ENCODE measurements at places on chromosomes 5 and 9.

DNA sequence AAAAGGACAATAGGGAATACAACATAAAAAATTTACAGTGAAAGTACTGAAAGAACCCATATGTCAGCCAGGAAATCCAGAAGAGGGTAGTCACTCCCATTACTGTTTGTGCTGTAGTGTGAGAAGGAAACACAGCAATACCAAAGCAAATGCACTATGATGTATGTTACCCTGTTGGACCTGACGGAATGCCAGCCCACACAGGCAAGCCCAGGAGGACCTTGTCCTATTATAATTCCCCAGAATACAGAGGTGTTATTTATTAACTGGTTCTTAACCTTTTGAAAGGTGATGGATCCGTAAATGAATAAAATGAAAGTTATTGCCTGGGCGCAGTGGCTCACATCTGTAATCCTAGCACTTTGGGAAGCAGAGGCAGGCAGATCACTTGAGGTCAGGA lies 79.0 kb downstream of the GDA start:
- no peaks in the 10 kb centered on the region for H3K27me3 ChIP-seq
- H3K27ac ChIP-seq = no peak overlapping the region
- no peaks in the 10 kb centered on the region for H3K4me1 ChIP-seq
- H3K36me3 ChIP-seq = no peaks in the 10 kb centered on the region
- H3K4me3 ChIP-seq = no peak overlapping the region
- no peak for DNase-seq

DNA sequence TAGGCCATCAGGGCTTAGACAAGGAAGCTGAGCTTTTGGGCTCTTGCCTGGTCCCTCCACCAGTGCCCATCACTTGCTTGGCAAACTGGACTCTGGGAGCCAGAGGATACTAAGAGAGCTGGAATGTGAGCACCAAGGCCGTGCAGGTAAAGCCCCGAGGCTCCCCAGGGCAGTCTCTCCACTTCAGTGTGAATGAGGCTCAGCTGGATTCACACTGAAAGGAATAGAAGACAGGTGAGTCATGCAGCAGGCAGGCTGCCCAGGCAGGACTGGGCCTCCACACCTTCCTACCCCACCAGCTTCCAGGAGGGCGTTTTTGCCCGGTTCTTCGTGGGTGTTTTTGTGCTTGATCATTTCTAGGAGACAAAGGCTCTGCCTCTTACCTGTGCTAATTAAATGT lies 7.3 kb upstream of the CTSV start:
- no peaks in the 10 kb centered on the region for H3K36me3 ChIP-seq
- no peak overlapping the region for H3K27ac ChIP-seq
- DNase-seq = no peak

- H3K27me3 ChIP-seq = peaks cover 6% of the 10 kb centered on the region
- H3K36me3 ChIP-seq = no peaks in the 10 kb centered on the region
- no peak overlapping the region for H3K27ac ChIP-seq
- no peak overlapping the region for H3K4me3 ChIP-seq
Measured at GRCh38 chr9:137467161-137467581, 8.0 kb upstream of the NSMF start.

DNA sequence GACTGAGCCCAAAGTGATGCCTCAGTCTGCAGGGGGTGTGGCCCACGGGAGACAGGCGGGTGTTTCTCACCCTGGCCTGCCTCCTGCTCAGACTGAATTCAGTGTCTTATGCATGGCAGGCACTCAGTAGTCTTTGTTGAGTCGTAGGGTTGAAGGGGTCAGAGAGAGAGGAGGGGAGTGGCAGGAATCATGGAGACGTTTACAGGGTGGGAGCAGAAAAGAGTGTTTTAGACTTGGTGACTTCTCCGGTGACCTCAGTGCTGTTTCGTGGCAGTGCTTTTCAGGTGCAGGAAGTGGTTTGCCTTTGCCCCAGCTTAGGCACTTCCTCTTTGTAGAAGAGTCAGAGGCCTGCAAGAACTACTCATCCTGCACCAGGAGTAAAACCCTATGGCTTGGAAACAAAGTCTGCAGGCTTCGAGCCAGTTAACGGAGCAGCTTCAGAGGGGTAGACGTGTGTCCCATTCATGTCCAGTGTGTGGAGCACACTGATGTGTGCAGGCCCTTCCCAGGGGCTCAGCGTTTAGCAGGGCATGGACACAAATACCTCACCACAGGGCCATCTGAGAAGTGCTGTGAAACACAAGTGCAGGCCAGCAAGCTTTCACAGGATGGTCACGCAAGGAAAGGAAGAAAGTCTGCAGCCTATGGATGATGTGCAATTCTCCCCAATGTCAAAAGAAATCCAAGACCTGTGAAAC lies 24.5 kb upstream of the SEMA4D start:
- H3K4me3 ChIP-seq = peak overlapping the region; percentile 53
- H3K4me1 ChIP-seq = peaks cover 85% of the 10 kb centered on the region
- no peaks in the 10 kb centered on the region for H3K27me3 ChIP-seq
- no peaks in the 10 kb centered on the region for H3K36me3 ChIP-seq
- peak; percentile 85 for DNase-seq
- H3K27ac ChIP-seq = peak overlapping the region; percentile 59

DNA sequence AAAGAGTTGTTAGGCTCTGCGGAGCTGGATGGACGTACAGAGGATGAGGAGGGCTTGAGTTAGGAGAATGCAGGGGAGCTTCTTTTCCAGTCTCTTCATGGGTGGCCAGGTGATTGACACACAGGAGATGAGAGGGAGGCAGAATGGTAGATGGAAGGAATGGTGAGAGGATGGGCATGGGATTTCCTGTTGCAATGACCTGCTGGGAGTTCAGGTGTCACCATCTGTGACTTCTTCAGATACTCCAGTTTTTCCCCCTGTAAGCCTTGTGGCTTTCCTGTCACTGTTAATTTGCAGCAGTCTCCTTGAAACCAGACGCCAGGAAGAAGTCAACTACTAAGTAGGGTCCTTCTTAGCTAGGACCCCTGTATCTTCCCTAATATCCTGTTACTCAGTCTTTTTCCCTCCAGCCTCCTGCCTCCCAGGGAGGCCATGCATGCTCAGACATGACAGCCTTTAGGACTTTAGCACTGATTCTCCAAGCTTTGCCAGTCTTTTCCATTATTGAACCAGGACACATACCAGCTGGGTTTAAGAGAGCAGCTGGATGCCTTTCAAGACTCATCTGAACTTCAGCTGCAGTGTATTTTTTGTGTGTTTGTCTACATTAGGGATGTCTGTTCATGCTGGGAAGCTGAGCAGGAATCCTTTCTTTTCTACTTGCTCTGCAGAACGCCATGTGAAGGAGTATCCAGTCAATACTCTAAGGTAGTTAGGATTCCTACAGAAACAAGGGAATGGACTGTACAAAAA lies 67.2 kb upstream of the CD180 start:
- H3K27me3 ChIP-seq = no peaks in the 10 kb centered on the region
- no peak overlapping the region for H3K4me3 ChIP-seq
- no peak overlapping the region for H3K27ac ChIP-seq
- H3K4me1 ChIP-seq = no peaks in the 10 kb centered on the region
- DNase-seq = no peak

DNA sequence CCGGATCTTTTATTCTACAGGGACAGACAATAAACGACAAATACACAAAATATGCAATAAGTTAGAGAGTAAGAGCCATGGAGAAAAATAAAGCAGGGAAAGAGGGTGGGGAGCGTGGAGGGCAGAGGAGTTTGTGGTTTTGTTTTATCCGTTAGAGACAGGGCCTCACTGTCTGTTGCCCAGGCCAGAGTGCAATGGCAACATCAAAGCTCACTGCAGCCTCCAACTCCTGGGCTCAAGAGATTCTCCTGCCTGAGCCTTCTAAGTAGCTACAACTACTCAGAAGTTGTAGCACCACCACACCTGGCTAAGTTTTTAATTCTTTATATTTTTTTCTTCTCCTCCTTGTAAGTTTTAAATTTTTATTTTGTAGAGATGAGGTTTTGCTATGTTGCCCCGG lies 54.5 kb upstream of the CTNNA1 start:
- H3K36me3 ChIP-seq = no peaks in the 10 kb centered on the region
- H3K27ac ChIP-seq = no peak overlapping the region
- no peaks in the 10 kb centered on the region for H3K4me1 ChIP-seq
- H3K4me3 ChIP-seq = no peak overlapping the region
- no peaks in the 10 kb centered on the region for H3K27me3 ChIP-seq

- H3K36me3 ChIP-seq = no peaks in the 10 kb centered on the region
- H3K4me1 ChIP-seq = no peaks in the 10 kb centered on the region
- peaks cover 3% of the 10 kb centered on the region for H3K27me3 ChIP-seq
- H3K27ac ChIP-seq = no peak overlapping the region
- H3K4me3 ChIP-seq = no peak overlapping the region
Measured at GRCh38 chr5:113166852-113167366, 190.3 kb downstream of the DCP2 start.

GRCh38 chr9:112274600-112274999 lies 58.8 kb downstream of the PTBP3 start:
- H3K27me3 ChIP-seq = no peaks in the 10 kb centered on the region
- H3K36me3 ChIP-seq = peaks cover 15% of the 10 kb centered on the region
- no peak for DNase-seq

DNA sequence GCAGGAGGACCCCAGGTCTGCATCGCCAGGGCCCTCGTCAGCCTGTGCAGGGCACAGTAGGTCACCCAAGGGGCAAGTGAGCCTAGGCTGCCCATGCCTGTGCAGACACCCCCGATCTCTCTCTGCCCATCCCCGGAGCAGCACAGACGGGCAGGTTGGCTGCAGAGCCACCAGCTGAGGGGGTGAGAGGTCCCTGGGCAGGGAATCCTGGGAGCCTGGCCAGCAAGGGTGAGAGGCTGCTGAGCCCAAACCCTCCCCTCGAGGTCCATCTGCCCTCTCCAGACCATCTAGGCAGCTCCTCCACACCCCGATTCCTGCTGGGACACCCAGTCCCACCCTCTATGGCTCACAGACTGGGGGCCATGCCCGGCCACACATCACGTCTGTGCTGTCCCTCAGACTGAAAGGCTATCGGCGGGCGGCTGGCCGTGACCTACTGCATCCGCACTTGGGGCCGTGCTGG lies 2.8 kb upstream of the DPP7 start:
- no peak overlapping the region for H3K27ac ChIP-seq
- H3K4me1 ChIP-seq = peaks cover 11% of the 10 kb centered on the region
- no peak for DNase-seq
- H3K4me3 ChIP-seq = no peak overlapping the region
- H3K27me3 ChIP-seq = no peaks in the 10 kb centered on the region

Data from common myeloid progenitor, CD34-positive (primary cell).